8988T (cell line): ENCODE measurements at places on chromosomes 3 and 15.

GRCh38 chr3:125141596-125142419 lies 70.7 kb downstream of the SLC12A8 start:
- DNase-seq, result no peak

DNA sequence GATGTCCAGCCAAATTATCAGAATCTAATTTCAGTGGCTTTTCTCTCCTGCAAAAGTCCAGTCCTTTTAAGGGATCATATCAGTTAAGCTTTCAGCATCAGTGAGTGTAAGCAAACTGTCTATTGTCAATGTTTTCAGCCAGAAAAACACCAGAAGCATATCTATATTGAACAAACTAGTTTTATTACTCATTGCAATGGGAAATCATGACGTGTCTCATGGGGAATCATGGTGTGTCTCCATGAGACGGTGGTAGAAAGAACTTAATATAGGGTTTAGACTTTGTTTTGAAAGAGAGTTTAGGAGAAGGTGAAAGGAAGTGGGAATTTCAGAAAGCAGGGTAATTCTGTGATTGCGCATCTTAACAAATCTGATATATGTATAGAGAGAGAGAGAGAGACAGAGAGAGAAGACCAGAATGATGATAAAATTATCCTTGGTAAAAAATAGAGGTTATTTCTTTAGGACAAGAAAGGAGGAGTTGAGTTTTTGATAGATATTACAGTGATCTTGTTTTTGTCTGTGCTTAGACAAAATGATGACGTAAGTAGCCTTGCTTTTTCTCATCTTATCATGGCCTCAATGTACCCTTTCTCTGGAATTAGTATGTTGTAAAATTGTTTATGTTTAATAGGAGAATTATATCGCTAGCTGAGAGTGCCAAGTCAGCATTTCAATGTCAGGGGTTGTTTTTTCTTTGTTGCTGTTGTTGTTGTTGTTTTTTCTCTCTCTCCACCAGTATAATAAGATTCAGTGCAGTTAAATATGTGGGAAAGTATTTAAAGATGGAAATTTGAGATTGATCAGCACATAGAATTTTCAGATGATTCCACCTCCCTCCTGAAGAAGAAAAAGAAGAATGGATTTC lies 129.9 kb upstream of the OSTN start:
- DNase-seq, result no peak

DNA sequence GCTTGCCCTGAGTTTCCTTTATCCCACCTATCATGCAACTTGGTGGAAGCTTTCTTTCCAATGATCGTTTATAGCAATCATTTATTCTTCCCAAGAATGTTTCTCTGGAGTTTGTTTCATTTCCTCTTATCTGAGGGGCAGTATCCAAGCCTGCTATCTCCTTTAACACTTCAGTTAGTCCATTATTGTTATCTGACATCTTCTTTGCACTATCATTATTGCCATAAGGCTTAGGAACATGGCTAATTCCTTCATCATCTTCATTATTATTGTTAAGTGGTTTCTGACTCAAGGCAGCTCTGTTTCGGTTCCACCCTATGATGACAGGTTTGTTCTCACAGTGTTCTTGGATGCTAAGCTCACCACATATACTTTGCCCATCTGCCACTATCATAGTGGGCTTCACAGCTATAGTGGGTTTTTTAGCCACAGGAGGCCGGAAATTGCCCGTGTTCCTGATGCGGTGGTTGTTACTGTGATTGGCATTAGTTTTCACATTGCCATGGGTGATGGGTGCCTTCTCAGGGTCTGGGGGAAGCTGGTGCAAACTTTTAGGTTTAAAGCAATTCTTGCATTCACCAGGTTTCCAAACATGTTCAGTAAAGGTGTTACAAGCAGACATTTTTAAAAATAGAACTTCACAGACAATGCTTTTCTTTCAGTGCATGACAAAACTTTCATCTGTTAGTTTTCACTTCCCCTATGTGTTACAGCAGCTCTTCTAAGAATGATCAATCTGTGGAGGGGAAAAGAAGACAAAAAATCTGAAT lies 110.6 kb upstream of the TSPAN3 start:
- no peak for DNase-seq

DNA sequence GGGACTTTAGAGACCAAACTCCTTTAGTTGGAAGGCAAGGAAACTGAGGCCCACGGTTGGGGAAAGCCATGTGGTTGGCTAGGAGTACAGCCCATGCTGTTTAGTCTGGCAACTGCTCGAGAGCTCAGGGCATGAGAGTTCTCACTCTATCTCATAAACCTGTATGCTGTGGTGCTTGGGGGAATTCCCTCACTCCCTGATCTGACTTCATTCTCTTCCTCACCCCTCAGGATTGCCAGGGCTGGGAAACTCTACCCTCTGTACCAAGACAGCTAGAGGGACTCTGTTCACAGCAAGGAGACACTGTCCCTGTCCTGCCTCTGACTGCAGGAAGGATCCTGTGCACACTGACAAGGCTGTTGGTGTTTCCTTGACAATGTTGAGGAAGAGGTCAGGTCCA lies 230.2 kb downstream of the ZNF621 start:
- DNase-seq, result no peak

- no peak for DNase-seq
Measured at GRCh38 chr15:81024936-81025335, 24.2 kb downstream of the TLNRD1 start.
